Bone marrow (tissue), 2 donors: ENCODE measurements at places on chromosomes 5 and 9.

GRCh38 chr5:84425365-84425881 lies 40.7 kb upstream of the EDIL3 start:
- no peak for DNase-seq

DNA sequence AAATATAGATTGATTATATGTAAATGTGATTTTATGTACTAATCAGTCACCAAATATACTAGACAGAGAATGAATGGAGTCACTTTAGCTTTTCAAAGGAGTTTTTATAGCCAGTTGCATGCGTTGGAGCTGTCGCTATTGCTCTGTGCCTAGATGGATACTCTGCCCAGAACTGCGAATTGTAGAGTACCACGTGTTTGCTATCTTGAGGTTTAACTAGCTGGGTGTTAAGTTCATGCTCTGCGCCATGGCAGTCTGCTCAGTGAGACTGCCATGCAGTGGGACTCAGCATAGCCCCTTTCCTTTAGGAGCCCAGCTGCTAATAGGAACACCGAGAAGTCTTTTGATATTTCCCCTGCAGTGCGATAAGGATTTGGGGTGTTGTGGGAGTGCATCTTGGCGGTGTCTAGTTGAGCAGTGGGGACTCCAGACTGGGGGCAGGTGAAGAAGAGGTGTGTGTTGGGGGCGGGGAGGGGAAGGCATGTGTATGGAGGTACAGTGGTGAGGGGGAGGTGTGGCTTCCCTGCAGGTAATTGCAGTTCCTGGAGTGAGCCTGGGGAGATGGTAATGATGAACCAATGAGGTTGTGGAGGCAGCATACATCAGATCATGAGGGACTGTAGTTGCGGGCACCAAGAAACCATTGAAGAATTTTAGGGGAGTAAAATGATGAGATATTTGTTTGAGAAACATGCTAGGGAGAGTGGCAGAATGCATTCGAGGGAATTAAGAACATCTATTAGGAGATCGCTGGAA lies 118.9 kb downstream of the TRIO start:
- DNase-seq, result no peak

GRCh38 chr5:138243794-138244193 lies 30.6 kb downstream of the GFRA3 start:
- no peak for DNase-seq

DNA sequence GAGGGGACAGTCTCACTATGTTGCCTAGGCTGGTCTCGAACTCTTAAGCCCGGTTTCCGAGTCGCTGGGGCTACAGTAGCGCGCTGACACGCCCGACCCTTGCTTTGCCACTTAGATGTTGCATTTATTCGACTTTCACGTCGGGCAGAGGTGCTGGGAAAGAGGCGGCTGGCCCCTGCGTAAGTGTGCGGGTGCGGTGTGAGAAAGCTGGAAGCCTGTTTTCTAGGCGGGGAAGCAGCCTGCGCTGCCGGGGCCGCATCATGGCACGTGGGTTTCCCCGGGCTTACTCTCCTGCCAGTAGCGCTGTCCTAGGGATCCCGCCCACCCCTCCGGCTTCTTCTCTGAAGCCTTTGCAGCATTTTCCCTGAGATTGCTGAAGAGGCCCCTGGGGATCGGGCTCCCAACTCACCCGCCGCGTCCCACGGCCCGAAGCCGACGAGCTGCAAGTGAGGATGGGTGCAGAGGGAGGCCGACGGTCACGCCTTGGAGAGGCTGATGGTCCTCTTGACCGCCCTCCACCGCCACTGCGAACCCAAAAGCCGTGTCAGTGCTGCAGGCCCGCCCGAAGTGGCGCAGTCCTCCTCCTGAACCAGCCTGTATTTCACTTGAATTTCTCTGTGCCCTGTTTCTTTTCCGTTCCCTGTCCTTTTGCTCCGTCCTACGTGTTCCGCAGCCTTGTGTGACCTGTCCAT lies 5.8 kb upstream of the TRIM41 start:
- no peak for DNase-seq

DNA sequence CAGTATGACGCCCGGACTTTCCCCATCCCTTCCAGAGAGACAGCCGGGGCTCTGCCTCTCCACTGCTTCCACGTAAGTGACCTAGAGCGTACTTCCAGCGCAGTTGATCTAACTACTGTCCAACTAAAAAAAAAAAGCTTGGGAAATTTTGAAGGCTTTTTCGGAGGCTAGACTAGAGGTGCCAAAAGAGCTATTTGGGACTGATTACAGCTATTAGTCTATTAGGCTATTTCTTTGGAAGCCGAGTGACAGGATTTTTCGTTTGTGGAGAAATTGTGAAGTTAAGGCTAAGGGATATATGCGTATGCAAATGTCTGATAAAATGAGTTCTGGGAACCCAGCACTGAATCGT lies 1.5 kb downstream of the CCNO start:
- DNase-seq, result no peak

GRCh38 chr9:135663451-135663770 lies 302 bp downstream of the LCN9 start:
- no peak for DNase-seq

DNA sequence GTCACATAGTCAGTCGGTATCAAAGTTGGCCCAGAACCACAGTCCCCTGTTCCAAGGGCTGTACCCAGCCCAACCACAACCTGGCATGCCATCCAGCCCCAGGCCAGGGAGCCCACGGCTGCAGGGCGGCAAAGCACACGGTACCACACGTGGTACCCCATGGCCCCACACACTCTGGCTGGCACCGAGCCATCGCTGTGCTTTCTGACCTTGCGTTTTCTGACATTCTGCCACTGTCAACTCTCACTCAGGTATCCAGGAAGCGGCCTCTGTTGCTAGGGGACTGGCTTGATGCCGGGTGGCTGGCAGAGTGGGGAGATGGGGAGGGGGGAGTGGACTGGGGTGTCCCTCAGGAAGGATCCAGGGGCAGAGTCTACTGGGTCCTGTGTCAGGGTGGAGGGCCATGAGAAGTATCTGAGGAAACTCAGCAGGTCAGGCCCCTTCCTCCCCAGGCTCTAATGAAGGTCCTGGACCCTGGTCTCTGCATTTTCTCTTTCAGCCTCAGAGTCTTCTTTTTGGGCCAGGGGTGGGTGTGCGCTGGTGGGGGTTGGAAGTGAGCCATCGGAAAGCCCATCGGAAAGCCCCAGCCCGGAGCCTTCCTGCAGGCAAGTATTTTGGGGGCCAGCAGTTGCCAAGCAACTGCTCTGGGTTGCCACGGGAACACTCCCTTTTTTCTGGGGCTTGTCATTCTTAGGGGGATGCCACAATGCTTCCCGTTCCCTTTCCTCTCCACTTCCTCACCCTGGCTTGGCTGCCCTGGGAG lies 21.0 kb upstream of the RALGDS start:
- DNase-seq, result no peak

GRCh38 chr9:35705372-35705771 lies 15.6 kb upstream of the TPM2 start:
- no peak for DNase-seq

GRCh38 chr5:170573114-170573513 lies 69.3 kb downstream of the KCNIP1 start:
- no peak for DNase-seq

- no peak for DNase-seq
Measured at GRCh38 chr5:124707520-124707919, 38.9 kb downstream of the ZNF608 start.

- DNase-seq, result no peak
Measured at GRCh38 chr9:94911211-94911610, 184.7 kb downstream of the AOPEP start.

GRCh38 chr5:425714-426113 lies 17.3 kb upstream of the EXOC3 start:
- peak; percentile 17 for DNase-seq

DNA sequence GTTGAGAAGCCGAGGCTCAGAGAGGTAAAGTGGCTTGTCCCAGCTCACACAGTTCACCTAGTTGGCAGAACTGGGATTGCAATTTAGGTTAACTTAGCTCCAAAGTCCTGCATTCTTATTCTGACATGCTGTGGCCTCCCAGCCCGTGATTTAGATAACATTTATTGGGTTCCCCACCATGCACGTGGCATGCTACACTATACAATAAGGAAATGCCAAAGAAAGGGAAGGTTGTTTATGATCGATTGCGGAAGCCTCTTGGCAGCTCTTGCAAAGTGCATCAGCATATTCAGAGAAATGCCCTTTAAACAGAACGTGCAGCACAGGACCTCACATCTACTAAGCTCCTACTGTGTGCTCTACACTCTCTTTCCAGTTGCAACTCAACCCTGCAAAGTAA lies 3.2 kb downstream of the NEURL1B start:
- no peak for DNase-seq

- DNase-seq, result no peak
Measured at GRCh38 chr5:20476016-20476415, 488.0 kb upstream of the CDH18 start.

- DNase-seq, result no peak
Measured at GRCh38 chr5:179318221-179318955, 26.9 kb downstream of the ADAMTS2 start.

- no peak for DNase-seq
Measured at GRCh38 chr5:88724201-88724600, 158.8 kb downstream of the MEF2C start.

- DNase-seq, result no peak
Measured at GRCh38 chr5:126888175-126888574, 111.2 kb downstream of the LMNB1 start.

DNA sequence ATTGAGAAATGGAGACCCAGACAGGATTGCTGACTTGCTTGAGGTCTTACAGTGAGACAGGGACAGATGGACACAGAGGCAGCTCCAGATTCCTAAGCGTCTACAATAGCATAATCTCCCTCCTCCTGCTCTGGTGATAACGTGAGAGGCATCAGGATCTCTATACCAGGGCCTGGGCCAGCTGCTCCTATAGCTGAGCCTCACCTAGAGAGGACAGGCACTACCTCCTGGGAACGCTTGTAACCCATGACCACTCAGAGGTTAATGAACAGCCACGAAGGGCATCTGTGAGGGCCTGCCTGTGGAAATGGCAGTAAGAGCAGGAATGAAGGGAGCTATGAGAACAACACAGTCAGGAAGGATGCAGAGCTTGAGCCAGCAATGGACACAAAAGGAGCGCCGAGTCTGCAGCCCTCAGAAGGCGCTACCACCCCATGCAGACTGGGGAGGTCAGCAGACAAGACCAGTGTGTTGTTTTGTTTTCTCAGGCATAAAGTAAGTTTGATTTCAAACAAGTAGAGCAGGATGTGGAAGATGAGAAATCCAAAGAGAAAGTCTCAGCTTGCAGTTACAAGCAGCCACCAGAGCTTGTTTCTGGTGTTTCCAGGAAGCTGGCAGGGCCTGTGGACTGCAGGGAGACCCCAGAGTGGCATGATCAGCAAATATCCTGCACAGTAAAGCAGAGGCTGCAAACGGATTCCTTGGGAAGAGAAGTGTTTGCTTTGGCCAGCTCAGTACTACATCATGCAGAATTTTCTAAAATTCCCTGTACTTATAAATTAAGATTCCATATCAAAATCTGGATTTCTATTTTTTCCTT lies 17.4 kb downstream of the ANKS6 start:
- DNase-seq, result no peak

- DNase-seq, result no peak
Measured at GRCh38 chr5:1998348-1998669, 115.6 kb upstream of the IRX4 start.

GRCh38 chr5:178235588-178235974 lies 3.0 kb upstream of the PHYKPL start:
- no peak for DNase-seq

- DNase-seq, result no peak
Measured at GRCh38 chr9:93464395-93464794, 11.0 kb upstream of the FAM120AOS start.

DNA sequence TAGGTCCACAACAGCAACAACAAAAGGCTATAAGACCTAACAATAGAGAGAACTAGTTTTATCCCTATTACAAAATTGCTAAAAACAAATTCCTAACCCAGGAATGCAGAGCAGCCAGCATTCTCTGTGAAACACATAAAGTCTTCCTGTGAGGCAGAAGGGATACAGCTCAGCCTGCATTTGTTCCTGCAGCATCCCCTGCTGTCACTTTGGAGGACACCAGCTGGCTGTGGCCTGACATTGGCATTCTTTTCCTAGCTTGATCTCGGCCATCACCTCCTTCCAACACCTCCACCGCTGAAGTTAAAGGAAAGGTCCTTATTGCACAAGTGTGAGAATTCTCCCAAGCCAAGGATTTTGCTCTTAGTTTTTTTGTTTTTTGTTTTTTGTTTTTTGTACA lies 186.1 kb downstream of the SNCAIP start:
- DNase-seq, result no peak

DNA sequence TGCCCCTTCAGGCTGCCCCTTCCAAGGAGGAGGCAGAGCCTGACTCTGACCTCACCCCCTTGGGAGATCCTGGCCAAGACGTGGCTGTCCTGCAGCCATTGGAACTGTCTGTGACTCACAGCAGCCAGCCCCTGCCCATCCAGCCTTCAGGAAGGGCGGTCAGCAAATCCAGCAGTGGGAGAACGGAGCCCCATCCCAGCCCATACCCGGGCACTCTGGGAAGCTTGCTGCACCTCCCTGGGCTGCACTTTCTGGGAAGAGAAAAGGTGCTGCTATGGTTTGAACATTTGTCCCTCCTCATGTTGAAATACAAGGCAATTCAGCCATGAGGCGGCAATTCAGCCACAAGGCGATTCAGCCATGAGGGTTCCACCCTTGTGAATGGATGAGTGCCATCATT lies 24.4 kb downstream of the CCDC187 start:
- no peak for DNase-seq

DNA sequence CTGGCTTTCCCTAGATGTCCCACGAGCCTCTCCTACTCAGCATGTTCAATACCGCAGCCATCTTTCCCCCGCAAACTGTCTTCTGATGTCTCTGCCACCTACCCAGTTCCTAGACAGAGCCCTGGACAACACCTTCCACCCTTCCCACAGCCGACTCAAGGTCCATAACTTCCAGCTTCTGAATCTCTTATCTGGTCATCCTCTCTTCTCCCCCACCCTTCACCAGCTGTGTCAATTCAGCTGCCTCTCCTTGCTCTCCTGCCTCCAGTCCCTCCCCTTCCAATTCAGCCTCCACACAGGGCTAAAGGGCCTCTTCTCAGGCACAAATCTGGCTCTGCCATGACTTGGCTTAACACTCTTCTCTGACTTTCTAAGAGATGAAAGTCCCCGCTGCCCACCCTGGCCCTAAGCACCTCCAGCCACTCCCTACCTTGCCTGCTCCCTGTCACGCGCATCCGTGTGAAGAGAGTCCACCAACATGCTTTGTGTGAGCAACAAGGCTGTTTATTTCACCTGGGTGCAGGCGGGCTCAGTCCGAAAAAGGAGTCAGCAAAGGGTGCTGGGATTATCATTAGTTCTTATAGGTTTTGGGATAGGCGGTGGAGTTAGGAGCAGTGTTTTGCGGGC lies 25.2 kb downstream of the AQP7 start:
- DNase-seq, result no peak

- DNase-seq, result no peak
Measured at GRCh38 chr5:141783005-141783946, 94.9 kb downstream of the PCDH1 start.
